ENCODE measurements at places on chromosomes 3 and 15.

DNA sequence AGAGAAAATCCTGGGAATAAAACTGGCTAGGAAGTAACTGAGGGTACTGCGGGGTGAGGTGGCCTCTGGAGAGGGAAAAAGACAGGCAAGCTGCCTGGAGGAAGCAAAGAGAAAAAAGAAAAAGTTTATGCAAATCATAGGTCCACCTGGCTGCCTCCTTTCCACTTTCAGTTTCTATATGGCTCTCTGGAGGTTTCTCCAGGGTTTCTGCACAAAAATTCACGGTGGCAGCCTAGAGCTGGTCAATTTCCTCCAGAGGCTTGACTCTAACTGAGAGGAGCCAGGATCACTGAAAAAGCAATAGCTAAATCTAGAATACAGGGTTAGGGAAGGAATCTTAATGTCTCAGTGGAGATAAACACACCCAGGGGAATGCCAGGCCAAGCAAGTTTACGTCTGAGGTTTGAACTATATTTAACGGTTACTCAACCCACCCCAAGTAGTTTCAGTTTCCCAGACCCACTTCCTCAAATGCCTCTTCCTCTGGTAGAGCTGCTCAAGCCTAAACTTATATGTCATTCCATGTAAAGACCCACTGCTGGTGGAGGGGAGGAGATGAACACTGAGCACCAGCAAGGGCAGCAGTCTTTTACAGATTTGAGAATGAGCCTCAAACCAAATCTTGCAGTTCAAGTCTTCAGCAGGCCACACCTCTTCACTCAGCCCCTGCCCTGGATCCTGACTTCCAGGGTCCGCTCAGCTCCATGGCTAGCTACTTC is 5.7 kb downstream of the LYSMD2 start:
- no peak for DNase-seq

DNA sequence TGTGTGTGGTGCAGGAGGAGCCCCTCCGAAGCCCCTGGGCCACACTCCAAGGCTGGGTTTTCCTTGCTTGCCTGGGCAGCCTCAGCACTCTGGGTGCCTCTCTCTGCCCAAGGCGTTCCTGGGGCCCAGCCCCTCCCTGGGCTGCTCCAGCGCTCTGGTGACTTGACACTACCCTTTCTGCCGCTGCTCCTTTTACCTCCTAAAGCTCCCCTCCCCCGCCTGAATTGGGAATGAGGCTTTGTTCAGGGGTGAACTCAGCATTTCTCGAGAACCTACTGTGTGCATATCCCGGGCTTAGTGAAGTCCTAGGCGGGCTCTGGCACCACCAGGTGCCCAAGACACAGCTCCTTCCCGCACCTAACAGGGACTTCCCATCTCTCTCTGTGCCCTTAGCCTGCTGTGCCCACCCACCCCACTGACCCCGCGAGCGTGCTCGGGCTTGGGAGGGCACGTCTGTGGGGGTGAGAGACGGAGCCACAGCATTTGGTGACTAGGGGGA is 1.2 kb upstream of the BAHD1 start:
- peak; percentile 87 for DNase-seq

DNA sequence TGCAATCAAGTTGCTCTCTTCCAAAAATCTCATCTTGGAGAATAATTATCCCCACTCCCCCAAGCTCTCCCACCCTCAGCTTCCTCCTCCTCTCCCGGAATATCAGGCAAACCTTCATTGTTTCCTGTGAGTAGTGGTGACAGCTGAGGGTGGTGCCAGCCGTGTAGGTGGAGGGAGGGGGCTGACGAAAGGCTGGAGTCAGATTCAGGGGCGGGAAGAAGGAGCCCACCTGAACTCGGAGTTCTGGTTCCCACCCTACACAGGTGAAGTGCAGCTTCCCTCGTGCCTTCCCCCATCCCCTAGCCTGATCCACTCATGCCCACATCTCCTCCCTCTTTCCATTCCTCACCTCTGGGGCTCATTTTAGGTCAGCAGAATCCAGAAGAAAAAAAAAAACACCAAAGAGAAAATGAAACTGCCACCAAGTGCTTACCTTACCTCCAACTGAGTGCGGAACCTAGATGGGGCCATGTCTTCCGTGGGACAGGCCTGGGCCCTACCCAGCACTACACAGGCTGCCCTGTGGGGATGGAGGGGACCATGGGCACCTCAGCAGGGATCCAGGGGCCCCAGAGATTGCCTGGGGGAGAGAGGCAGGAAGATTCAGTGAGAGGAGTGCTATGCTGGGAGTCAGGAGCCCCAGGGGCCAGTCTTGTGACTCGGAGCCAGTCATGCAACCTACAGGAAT is 81.3 kb downstream of the ADCY5 start:
- DNase-seq, result no peak

- DNase-seq, result no peak
Measured at GRCh38 chr3:4776399-4776979, 202.7 kb upstream of the BHLHE40 start.

DNA sequence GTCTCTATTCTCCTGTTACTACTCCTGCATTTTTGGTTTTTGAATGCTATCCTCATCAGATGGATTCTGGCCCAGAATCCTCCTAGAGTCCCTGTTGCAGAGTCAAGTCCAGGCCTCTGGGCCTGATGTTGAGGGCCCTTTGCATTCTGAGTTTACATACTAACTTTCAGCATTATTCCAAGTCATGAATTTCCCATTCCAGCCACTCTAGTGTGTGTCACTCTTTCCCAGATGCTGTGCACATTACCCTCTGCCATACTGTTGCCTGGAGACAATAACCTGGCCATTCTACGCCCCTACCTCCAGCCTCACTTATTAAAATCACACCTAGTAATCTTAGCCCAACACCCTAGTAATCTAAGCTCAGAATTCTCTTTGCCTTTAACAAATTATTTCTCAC is 53.4 kb downstream of the GXYLT2 start:
- DNase-seq, result no peak
